Panc1 (cell line): ENCODE measurements at places on chromosomes 2 and 18.

DNA sequence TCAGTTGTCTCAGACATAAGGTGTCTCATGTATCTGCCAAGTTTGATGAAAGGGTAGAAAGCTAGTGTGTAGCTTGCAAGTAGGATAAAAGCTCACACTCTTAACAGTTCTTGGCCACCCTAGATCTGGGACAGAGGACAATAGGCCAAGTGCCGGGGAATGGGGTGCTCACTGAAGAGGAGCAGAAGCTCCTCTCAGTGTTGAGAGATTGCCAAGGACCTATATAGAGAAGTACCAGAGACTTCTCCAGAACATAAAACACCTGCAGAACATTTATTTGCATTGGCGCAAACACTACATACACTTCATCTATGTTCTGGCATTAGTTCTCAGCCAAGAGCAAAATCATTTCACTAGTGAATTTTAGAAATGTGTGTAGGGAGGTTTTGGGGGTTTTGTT, 2.9 kb upstream of the GTF3C3 start:
- no peak for DNase-seq

DNA sequence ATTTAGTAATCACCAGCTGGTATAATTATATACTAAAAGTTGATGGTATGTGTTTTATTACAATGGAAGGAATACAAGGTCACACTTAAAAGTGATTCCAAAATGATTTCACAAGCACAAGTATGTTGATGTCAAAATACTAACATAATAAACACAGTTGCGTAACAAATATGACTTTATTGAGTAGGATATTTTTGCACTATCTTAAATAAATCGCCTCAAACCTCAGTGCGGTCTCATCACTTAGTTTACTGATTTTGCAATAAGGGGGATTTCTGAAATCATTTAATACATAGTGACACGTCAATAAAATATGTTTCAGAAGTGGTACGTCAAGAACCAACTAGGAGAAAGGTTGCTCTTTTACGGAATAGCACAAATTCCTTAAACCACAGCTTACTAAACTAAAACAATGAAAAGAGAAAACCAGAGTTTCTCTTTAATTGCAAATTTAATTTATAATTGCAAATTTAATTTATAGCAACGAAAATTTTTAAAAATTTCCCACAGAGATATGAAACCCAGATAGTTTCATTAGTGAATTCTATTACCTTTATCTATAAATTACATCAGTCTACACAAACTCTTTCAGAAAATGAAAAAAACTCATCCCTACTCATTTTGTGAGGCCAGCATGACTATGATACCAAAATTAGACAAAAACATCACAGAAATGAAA, 304.0 kb upstream of the REG3G start:
- DNase-seq = no peak

DNA sequence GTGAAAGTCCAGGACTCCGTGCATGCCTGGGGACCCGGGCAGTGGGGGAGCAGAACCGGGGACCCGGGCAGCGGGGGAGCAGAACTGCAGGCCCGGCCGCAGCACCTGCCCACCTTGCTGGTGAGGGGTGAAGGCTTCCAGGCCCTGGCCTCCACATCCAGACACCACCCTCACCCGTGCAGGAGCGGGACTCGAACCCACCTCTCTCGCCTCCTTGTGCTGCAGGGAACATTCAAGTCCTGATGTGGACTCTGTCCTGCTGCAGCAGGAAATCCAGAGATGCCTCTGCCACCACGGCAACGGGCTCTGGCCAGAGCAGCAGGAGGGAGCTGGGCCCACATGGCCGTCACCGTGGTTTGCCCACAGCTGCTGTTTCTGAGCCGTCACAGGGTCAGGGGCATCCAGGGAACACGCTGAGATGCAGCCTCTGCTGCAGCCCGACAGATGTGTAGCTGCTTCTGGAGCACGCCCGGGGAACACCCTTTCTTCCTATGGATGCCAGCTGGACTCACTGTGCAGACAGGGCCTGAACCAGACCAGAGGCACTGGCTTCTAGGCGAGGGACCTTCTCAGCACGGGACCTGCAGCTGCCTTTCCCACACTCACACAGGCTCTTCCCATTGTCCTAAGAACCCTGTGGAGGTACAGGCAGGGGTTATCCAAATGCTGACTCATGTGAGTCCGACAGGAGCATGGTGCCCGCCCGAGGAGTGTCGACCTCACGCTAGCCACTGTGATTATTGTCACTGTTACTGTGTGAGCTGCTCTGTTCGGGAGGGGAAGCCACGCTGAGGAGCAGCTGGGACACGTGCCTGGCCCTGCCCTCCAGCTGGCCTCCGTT, 89.2 kb upstream of the CTDP1 start:
- DNase-seq = no peak

DNA sequence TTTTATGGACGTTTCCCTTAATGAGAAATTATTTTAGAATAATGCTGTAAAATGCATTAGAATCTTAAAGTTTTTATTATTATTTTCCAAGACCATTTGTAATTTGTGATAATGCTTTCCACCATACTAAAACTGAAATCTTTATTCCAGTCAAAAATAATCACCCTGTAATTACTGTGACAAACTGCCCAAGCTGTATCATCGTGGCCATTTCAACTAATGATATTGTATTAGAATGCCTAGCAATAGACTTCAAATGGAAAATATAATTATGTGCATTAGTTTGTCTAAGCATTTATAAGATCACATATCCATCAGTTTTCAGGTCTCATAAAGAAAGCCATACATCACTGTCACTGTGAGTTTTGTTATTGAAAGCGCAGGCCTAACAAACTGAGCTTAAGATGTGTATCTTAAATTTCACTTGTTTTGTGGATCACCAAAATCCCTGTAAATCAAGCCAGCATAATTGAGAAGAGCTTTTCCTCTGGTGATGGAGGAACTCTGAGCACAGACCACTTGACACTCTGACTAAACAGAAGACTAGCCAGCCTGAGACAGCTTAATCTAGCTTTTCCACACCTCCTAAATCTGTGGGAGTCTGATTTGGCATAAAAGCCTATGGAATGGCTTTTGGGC, 1312.2 kb upstream of the ACVR2A start:
- DNase-seq = no peak

- peak; percentile 69 for DNase-seq
Observed at GRCh38 chr2:219298759-219299371, 10.3 kb downstream of the PTPRN start.

DNA sequence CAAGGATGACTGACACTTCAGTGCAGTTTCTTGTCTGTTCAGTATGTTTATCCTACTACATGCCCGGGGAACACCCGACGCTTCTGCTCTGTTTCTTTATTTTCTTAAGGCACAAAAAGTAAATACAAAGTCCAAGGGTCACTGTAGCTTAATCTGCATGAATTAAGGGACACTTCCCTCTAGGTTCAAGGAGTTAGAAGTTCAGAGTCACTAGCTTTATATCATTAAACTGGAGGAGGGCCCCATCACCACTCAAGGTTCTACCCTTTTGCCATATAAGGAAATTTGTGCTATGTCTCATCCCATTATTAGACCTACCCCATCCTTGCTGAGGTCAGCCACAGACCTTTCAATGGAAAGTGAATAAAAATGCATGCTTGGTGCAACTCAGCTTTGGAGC, 27.6 kb upstream of the RMDN2 start:
- DNase-seq = no peak

DNA sequence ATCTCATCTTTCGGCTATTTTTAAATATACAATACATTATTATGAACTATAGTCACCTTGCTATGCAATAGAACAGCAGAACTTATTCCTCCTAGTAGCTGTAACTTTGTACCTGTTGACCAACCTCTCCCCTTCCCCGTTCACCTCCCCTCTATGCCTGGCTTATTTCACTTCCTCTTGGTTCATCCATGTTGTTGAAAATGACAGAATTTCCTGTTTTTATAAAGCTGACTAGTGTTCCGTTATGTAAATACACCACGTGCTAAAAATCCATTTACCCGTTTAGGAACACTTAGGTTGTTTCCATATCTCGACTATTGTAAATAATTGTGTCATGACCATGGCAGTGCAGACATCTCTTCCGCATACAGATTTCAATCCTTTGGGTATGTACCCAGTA, 10.3 kb downstream of the ALPI start:
- no peak for DNase-seq

GRCh38 chr2:150909090-150909489, 352.6 kb downstream of the RBM43 start:
- no peak for DNase-seq

DNA sequence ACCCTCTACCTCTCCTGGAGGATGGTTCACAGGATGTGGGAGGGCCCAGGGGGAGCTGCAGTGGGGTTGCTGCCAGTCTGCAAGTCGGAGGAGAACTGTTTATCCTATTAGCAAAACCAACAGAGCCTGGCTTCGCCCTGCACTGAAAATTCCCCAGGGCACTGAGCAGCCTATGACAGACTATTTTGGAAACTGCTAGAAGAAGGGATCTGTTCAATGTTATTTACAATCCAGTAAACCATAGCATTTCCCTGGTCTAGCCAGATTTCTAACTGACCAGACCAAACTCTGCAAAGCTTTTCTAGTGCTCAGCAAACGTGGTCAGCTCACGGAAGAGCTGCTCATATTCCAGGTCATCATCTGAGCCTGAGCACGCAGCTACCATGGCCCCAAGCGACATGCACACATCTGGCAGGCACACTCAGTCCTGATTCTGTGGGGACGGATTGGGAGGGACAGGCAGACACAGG, 64.8 kb upstream of the PID1 start:
- no peak for DNase-seq

DNA sequence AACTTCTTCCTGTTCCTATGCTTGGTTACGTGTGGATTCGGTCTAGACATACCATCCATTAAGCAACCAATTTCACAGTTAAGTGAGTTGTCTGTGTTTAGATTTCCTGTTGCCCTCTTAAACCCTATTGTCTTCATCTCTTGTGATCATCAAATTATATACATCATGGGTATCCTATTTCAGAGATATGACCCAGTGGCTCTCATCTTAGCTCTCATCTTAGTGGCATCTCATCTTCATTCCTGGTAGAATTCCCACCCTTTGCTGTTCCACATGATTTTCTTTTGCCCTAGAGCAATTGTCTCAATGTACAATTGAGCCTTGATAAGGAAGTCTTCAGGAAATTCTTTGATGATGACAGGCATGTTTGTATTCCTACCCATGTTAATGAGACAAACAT, 29.4 kb upstream of the FN1 start:
- no peak for DNase-seq

GRCh38 chr2:19102696-19103423, 255.6 kb downstream of the OSR1 start:
- no peak for DNase-seq

- no peak for DNase-seq
Observed at GRCh38 chr2:127859712-127860085, 1.7 kb upstream of the POLR2D start.

DNA sequence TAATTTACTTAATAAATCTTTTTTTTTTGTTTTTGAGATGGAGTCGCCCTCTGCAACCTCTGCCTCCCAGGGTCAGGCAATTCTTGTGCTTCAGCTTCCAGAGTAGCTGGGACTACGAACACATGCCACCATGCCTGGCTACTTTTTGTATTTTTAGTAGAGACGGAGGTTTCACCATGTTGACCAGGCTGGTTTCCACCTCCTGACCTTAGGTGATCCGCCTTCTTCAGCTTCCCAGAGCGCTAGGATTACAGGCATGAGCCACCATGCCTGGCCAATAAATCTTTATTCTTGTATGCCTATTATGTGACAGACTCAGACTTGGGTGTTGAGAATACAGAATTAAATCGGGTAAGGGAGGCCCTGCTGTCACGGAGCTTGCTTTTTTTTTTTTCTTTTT, 16.7 kb upstream of the ASXL2 start:
- no peak for DNase-seq

DNA sequence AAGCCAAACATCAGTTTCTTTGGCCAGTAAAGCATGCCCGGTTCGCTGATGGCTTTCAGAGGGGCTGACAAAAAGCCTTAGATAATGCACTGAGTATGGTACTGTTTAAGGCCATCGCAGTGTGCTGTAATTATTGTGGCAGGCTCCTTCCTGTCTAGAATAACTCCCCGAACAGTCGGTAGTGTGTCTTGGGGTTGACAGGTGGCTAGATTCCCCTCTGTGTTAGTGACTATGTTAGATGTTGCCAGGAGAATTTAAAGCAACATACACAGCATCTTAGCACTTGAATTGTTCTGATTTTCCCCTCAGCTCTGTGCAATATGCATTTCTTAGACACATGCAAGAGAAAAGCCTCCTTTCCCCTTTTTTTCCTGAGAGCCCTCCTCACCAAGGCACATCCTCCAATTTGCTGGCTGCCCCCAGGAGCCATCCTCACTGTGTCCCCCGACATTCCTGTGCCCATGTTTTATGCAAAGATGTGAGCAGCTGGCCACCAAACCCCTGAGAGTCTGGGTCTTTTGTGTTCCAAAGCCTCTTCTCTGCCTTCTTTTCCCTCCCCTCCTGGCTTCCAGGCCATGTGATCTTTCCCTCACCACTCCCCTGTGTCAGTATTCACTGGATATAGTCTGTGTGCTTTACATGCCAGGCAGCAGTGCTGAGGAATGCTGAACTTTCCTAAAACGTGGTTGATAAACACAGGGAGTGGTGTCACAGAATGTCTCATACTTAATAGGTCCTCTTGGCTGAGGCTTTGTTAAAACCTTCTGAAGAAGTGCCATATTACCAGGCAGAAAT, 331.5 kb downstream of the HRH4 start:
- no peak for DNase-seq

DNA sequence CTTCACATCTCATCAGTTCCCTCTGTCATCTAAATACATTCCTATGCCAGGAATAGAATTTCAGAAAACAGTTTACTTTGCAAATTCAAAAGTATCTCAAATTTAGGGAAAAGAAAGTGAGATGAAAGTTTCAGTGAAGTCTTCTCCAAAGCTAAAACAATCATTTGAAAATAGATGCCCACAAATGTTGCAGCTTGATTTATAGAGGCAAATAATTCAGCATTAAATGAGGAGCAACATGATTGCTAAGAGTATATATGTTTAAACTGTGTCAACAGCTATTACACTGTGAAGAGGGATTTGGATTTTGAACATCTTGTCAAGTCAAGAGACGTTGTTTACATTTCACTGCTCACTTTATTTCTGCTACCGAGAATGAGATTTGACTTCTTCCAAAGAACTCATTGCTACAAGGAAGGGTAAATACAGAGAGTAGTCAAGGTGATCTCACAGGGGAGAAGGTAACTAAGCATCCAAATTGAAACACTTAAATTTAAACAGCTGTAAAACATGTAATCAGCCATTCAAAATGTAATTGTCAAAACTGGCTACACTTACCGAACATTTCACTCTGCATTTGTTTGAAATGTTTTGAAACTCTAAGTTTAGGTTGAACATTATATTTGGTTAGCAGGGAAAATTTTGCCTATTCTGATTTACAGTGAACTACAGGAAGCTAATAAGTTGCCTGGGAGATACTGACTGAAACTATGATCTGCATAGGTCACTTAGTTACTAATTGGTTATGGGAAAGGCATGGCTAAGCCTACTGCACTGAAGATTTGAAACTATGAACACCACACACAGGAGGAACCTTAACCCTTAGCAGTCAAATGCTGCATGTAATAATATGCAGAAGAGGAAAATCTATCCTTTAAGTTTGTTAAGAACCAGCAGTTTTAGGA, 33.2 kb upstream of the GALNT3 start:
- DNase-seq = no peak

DNA sequence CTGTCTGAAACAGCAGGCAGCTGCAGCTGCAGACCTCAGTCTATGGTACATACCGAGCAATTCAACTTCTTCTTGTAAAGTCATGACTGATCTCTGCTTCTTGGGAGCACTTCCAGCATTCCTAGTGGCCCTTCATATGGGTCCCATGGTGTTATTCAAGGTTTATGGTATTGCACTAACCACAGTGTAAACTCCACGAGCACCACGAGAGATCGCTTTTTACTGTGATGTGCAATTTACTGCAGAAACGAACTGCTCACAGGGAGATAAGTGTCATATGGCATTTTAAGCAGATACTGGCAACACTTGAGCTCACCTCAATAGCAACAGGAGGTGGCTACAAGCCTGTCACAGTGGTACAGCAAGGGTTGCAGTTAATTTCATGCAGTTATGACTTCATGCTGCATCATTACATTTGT, 38.6 kb upstream of the SH3BP4 start:
- DNase-seq = no peak
